ENCODE measurements at places on chromosomes 12 and 14.

DNA sequence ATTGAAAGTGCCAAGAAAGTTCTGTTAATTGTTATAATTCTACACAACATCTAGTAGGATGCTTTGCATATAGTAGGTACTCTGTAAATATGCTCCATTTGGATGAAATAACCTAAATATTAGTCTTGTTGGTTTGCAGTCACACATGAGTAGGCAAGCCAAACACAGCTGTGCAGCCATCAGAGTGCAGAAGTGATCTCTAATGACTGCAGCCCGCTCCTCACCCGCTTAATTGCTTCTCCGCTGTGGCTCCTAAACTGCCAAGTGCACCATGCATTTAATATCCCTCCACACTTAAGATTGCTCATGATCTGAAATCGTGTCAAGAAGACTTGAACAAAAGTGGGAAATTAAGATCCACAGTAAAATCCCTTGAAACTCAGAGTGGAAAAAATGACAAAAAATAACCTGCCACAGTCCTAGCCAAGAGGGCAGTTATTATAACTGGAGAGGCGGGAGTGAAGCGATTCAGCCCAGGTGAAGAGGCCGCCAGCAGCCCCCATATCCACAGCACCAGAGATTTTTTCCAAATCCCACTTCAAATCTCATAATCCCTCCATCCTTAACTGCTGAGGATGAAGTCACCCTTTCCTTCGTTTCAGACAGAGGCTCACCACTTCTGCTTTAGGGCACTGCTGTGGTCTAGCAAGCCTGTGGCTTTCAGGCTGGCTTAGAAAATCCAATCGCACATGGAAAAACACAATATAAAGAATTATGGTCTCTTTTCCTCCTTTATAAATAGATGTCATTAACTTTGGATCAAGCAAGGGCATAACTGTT is 69.5 kb downstream of the TMEM30B start:
- no peak for DNase-seq

GRCh38 chr14:51293912-51294389 is 53.9 kb downstream of the TMX1 start:
- no peak for DNase-seq

- no peak for DNase-seq
Observed at GRCh38 chr14:85090681-85091080, 439.3 kb upstream of the FLRT2 start.

- no peak for DNase-seq
Observed at GRCh38 chr12:26251600-26251999, 56.2 kb downstream of the SSPN start.

- DNase-seq: no peak
Observed at GRCh38 chr14:57846596-57846995, 19.3 kb downstream of the SLC35F4 start.

- DNase-seq: no peak
Observed at GRCh38 chr12:109124878-109125648, 8.7 kb downstream of the ACACB start.

DNA sequence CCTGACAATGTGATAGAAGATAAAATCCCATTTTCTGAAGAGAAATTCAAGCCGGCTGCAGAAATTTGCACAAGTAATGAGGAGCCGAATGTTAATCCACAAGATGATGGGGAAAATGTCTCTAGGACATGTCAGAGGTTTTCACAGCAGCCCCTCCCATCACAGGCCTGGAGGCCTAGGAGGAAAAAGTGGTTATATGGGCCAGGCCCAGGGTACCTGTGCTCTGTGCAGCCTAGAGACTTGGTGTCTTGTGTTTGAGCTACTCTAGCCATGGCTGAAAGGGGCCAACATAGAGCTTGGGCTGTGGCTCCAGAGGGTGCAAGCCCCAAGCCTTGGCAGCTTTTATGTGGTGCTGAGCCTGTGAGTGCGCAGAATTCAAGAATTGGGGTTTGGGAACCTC is 7.4 kb downstream of the LACRT start:
- DNase-seq: no peak

GRCh38 chr14:99003646-99004045 is 268.4 kb downstream of the BCL11B start:
- no peak for DNase-seq

Data from effector CD4-positive, alpha-beta T cell (primary cell).